ENCODE measurements at places on chromosomes 4 and X.

- DNase-seq = no peak
Measured at GRCh38 chr4:106426069-106426468, 57.5 kb upstream of the GIMD1 start.

DNA sequence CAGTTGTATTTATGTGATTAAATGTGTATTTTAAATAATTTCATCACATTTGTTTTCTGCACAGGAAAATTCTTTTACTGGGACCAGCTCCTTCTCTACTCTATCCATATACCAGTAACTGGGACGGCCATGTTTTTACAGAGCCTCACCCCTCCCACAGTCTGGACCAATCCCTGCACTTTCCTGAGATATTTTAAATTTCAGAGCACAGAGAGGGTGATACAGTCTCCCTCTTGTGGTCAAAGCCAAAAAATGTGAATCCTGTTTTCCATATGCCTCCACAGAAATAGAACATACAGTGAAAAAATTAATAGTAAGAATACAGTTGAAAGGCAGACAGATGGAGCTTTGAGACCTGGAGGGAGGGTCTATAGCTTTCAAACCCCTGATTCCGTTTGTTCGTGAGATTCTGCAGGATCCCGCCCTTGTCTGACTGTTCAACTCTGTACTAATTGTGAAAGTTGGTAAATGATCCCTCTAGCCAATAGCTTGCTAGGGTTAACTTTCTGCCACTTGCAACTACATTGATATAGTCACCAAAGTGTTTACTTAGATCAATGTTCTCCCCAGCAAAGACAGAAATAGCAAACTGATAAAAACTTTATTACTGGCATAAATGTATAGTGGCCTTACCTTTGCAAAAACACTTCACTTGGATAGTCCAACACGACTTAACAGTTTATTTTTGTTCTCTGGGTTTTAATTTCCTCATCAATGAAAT, 172.2 kb downstream of the PPARGC1A start:
- peak; percentile 31 for DNase-seq

DNA sequence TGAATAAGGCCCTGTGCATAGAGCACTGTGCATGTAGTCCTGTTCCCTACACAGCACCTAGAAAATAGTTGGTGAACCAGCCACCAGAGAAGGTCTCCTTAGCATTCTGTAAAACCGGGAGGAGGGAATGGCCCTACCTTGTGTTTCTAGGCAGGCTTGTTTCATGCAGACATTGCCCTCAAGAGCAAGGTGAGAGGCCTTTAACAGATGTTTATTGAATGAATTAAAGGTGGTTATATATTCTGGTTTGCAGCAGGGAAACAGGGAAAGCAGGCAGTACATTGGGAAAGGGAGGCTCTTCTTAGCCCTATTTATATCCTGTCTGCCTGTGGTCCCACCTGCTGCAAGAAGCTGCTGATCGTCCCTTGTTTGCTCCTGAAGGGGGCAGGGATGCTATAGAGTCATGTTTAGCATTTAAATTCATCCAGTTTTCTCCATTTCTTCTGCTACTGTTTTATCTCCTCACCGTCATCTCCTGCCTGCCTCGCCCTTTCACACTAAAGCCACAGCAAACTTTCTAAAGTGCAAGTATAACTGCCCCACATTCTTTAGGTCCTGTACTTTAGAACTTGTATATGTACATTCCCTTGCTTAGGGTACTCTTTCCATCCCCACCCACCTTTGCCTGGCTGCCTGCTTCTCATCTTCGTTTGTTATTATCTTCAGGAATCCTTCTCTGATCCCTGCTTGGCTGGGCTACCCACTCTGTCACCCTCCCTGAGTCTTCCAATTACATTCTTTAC, 60.3 kb downstream of the EGF start:
- DNase-seq = no peak

GRCh38 chr4:185657699-185658098, 122.4 kb upstream of the PDLIM3 start:
- DNase-seq = no peak

- no peak for DNase-seq
Measured at GRCh38 chr4:44777115-44777514, 50.8 kb upstream of the GNPDA2 start.
